ENCODE measurements at places on chromosomes 3 and 15.

DNA sequence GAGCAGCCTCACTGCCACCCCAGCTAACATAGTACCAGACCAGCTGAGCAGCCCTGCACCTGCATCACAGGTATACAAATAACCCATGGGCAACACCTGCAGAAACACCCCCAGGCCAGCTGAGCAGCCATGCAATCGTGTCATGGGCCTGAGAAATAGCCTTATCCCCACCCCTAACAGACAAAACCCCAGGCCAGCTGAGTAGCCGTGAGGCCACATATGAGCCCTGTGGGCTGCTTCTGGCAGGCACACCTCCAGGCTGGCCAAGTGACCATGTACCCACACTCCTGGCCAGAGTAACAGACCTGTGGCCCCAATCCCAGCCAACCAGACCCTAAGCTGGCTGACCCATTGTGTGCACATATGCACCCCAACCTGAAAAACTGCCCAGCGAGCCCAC is 138.6 kb downstream of the DMXL2 start:
- no peak for DNase-seq

- DNase-seq, result no peak
These were observed 51.7 kb upstream of the HES1 start for GRCh38 chr3:194084284-194084683.

GRCh38 chr3:36804295-36805055 is 40.1 kb upstream of the DCLK3 start:
- no peak for DNase-seq

DNA sequence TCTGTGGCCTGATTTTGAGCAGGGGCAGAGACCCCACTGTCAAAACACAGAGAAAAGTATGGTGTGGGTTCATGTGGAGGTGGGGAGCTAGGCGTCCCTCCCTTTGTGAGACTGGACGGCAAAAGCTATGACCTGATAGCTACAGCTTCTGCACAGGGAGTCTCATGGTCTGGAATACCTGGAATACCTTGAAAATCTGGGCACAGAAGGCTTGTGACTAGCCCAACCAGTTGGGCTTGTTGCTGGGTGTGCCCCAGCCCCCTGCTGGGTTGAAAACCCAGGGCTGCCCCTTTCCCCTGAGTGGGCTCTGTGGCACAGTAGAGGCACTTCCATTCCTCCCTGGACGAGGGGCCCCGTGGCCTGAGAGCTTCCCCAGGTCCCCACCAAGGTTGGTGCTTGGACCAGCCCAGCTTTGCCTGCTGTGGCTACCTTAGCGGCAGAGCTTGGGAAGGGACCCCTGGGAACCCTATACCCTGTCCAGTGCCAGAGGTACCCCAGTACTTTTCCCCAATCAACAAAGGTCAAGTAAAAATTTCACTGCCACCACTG is 37.3 kb downstream of the SLC2A2 start:
- no peak for DNase-seq

GRCh38 chr15:31083370-31083780 is 18.1 kb downstream of the TRPM1 start:
- no peak for DNase-seq

DNA sequence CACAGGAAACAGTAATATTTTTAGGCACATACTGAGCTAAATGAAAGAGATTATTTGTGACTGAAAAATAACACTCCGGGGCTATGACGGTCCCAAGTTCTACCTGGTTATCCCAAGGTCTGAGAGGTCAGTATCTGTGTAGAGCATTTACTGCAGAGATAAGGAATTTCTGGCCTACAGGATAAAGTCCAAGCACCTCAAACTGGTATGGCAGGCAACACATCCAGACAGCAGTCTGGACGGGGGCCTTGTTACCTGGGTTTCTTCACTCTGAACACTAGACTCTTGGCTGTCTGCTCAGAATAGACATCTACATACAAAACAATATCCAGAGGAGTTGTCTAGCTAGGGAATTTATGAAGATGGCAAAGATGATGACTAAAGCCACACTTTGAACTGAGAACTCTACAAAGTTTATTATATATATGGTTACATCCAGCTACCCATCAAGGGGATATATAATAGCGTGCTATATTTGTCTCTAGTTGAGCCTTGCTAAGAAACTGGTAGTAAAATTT is 42.0 kb upstream of the CLRN1 start:
- DNase-seq, result no peak

DNA sequence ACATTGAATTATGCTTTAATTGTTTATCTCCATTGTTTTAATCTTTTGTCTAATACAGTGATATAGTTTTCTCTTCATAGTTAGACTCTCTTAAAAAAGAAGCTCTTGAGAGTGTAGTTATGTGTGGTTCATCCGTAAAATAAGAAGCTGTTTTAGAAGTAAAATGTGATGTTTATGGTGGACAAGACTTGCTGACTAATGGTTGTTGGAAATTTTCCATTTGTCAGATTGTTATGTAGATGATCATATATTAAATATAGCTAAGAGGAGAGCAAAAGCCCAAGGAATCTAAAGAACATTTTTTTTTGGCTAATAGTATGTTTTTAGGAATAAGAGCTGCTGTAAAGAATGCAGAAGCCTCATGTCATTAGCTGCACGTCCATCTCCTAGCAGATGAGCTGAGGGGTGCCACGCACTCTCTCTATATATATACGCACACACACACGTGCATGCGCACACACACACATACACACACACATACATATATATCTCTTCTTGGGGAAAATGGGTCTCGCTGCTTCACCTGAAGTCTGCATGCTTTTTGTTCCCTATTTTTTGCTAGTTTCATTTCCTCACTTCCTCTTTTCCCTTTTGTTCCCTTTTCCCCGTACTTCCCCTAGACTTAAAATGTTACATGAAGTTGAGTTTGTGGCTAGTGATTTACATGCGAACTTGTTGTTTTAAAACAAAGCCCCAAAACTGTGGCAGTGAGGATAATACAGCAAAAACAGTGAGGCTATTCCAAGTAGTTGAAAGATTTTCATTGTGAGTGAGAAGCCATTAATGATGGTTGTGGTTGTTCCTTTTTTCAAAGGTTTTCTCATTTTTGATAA is 107.8 kb downstream of the MBNL1 start:
- DNase-seq, result no peak

- no peak for DNase-seq
These were observed 222.3 kb downstream of the MEIS2 start for GRCh38 chr15:36877796-36878683.

- peak; percentile 50 for DNase-seq
These were observed 2.0 kb downstream of the SNRK start for GRCh38 chr3:43288366-43288765.

DNA sequence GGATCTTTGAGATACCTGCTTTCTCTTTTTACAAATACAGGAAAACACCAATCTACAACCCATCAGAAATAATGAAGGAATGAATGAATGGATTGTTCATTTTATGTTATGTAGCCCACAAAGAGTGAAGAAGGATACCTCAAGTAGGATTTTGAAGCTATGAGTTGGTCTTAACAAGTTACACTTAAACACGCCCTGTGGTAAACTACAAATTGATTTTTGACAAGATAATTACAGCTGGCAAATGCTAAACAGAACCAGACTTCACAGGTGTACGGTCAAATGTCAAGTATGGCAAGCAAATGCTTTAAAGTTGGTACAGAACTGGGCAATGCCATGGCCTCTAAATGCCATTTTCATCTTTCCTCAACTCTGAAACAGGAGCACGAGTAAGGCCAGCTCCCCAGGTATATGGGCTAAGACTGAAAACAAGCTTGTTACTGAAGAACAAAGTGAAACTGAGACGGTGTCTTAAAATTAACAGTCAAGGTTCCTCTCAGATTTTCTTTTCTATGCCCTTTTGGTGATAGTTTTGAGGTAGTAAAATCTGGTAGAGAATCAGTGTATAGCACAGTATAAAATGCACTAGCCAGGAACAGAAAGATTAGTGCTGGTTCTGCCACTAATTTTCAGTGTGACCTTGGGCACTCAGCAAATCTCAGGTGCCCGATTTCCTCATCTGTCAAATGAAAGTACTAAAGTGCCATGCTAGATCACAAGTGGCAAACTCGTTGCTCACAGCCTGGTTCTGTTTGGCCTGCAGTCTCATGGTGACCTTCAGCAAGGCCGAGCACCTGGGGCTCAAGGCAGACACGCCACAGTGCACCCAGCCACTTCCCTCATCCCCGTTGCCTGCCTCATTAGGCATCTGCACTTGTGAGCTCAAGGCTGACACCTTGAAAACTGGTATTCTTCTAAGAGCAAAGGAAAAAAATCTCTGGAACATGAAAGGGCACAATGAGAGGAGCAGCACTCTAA is 9.5 kb downstream of the RUVBL1 start:
- DNase-seq, result peak; percentile 17

GRCh38 chr15:73389971-73390544 is 21.3 kb upstream of the HCN4 start:
- no peak for DNase-seq

- no peak for DNase-seq
These were observed 66.0 kb downstream of the DCUN1D1 start for GRCh38 chr3:182914341-182914740.

- DNase-seq, result no peak
These were observed 9.1 kb upstream of the PARP14 start for GRCh38 chr3:122671553-122671952.

GRCh38 chr15:93203036-93203435 is 114.0 kb upstream of the RGMA start:
- DNase-seq, result no peak

- no peak for DNase-seq
These were observed 629.0 kb upstream of the TGFBR2 start for GRCh38 chr3:29977360-29977759.

DNA sequence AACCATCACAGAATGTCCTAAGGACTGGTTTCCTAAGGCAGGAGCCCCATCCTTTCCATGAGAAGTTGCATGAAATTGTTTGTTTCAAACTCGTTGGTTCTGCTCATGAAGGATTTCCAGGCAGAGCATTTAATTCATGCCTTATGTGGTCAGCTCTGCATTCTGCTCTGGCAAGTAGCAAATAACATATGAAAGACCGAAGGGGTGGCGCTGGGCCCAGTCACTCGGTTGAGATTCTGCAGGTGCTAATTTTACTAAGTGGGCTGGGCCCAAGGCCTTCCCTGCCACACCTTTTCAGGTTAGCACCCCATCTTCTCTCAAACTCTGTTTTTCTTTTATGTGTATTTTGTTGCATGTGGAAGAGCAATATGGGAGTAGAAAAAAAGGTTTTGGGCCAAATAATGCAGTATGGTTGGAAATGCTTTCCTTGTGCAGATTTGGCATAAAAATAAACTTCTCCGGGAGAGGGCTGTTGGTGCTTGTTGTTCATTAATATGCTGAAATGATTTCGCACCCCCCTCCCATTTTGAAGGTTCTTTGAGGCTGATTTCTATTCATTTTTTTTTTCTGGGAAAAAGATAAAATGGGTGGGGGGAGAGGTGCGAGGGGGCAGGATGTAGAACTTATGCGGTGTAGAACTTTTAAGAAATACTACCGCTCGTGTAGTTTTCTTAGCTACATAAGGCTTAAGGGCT is 182.9 kb upstream of the FEZF2 start:
- no peak for DNase-seq

- DNase-seq, result no peak
These were observed 76.5 kb downstream of the HMG20A start for GRCh38 chr15:77497110-77497737.

GRCh38 chr3:100981164-100981911 is 11.9 kb downstream of the ABI3BP start:
- no peak for DNase-seq

DNA sequence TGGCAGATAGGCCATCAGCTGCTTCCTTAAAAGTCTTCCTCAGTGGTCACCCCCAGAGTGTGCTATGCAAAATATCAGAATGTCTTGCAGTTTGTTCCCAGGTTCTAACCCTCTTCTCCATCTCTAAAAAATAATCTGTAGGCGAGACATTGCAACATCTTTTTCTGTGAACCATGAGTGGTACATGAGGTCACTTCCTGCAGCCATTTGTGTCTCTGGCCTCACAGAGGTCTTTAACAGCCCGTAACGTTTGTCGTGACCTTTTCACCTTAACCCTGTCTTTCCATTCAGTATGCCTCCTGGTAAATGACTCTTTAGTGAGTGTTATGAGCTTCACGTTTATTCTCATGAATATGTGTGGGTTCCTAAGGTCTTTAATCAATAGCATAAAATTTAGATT is 145.4 kb downstream of the KLHL25 start:
- DNase-seq, result peak; percentile 56

GRCh38 chr3:132034097-132034485 is 723 bp downstream of the CPNE4 start:
- DNase-seq, result no peak

DNA sequence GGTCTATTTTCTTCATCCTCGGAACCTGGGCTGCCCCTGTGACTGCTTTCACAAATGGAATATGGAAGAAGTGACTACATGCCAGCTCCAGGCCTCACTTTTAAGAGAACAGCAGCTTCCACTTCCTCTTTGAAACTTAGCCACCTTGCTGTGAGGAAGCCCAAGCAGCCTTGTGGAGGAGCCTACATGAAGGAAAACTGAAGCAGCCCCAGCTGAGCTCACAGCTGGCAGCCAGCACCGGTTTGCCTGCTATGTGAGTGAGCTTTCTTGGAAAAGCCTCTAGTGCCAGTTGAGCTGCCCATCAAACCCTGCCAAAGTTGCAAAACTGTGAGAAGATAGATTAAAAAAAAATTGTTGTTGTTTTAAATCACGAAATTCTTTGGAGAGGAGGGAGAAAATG is 498.0 kb upstream of the PROK2 start:
- DNase-seq, result no peak

DNA sequence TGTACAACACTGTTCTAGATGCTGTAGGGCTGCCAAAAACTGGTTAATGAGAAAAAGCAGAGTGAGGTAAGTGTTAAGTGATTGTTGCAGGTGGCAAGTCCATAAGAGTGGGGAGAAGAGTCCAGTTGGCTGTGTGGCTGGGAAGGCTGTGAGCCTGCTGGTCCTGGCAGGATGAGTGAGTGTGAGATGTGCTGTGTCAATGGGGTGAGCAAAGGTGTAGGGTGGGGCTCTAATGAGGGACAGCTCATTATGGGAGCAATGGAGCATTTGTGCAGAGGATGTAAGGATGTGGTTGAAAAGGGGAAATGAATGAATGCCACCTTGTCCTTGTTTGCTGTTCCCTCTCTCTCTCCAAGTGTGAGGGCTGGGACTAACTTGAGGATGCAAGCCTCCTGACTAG is 145.3 kb upstream of the ROPN1 start:
- no peak for DNase-seq

DNA sequence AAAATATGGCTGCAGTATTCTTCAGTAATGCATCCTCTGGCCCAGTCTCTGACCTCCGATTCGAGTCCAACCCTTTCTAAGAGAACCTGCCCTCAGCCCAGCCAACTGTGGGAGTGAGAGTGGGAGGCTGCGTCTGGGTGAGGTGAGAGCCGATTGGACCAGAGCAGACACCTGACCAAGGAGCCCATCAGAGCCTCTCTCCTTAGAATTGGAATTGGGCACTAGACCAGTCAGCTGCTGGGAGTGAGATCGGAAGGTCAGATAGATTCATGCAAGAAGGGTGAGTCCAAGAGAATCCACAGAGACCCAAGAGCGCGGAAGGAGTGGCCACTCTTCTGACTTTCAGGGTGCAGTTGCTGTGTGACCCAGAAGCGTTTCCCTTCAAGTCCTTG is 10.2 kb downstream of the RASL12 start:
- DNase-seq, result no peak

- DNase-seq, result no peak
These were observed 104.3 kb downstream of the WDR76 start for GRCh38 chr15:43931119-43931518.

GRCh38 chr15:66707310-66708082 is 5.5 kb downstream of the SMAD6 start:
- DNase-seq, result no peak

Measured in CD4-positive, alpha-beta T cell treated with Interleukin-2 at 100 ng/mL for 4 hours (primary cell).